ENCODE measurements at places on chromosomes 3 and 15.

GRCh38 chr3:155631323-155632019, 113.4 kb downstream of the PLCH1 start:
- no peak for DNase-seq

- DNase-seq: no peak
Measured at GRCh38 chr15:39843565-39843964, 60.9 kb upstream of the FSIP1 start.

DNA sequence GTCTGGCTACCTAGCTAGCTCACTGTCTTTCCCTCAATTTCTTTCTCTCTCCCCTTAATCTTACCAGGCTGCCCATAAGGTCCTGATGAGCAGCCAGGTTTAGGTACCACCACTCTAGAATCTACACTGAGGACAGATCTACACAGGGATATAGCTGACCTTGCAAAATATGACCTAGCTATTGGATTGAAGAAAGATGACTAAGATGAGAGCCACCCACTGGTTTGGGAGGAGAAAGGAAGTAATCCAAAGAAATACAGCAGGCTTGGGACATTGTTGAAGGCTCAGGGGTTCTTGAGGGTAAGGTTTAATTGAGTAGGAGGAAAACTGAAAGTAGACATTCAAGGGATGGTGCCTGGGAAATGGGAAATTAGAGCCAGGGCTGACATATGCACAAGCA, 142.0 kb upstream of the TMC3 start:
- no peak for DNase-seq

GRCh38 chr3:95228416-95228815, 1165.6 kb downstream of the NSUN3 start:
- DNase-seq: no peak

GRCh38 chr3:114671741-114672510, 378.1 kb downstream of the TIGIT start:
- no peak for DNase-seq

DNA sequence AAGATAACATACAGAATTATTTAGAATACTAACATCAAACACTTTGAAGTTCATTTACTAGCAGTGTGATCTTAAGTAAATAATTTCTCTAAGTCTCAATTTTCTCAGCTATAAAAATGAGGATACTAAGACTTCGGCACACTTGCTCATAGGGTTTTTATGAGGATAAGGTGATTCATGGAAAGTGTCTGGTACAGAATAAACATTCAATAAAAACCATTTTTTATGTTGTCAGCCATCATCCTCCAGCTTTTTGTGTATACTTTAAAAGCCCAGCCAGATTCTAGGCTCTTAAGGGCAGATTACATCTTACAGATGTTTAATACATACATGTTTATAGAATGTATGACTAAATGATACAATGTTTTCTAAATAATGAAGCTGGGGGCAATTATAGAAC, 56.8 kb downstream of the FEZF2 start:
- no peak for DNase-seq

- no peak for DNase-seq
Measured at GRCh38 chr15:91444656-91445055, 344.6 kb downstream of the SV2B start.

DNA sequence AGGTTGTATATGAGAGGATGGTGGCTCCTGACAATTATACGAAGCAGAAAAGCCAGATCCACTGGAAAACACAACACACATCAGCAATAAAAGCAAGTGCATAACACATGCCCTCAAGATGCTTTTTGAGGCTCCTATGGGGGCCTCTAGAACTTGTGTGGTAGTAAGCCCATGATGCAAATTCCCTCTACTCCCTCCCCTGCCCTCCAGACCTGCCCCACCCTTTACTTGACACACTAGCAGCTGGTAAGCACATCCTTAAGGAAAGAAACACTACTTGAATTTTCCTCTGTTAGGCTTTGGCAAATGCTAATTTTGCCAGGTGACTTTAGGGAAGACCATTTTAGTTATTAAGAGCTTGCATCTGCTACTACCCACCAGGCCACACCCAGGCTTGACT, 29.2 kb downstream of the USP4 start:
- DNase-seq: no peak

- no peak for DNase-seq
Measured at GRCh38 chr3:134694466-134694865, 43.6 kb upstream of the KY start.

- peak; percentile 9 for DNase-seq
Measured at GRCh38 chr3:149273096-149273751, 51.6 kb upstream of the CP start.

DNA sequence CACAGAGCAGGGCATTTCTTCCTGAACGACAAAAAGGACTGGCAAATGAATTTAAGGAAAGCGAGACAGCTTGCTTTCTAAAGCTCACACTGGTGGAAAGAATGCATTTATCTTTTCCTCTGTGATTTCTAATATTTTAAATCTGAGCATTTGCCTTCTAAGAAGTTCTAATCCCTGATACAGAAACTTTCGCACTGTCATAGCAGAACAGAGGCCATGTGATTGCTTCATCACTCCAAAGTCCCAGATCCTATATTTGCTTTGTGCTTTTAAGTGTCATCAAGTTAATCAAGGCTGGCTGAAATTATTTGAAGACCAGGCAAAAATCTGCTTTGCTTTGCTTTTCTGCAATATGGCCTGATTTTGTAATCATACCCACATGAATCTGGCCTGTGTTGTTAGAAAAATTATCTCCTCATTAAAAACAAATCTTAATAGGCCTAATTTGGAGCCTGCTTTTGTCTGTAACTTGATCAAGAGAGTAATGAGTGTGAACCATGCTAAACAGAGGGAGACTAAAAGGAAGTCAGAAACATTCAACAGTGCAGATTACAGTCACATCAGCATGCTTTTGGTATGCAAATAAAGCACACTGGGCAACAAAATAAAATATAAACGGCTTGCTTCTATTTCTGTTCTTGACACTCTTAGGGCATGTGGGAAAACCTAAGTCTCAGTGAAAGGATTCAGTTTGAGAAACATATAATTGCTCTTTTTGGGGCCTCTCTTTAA, 178.2 kb upstream of the ADAMTS9 start:
- DNase-seq: no peak

DNA sequence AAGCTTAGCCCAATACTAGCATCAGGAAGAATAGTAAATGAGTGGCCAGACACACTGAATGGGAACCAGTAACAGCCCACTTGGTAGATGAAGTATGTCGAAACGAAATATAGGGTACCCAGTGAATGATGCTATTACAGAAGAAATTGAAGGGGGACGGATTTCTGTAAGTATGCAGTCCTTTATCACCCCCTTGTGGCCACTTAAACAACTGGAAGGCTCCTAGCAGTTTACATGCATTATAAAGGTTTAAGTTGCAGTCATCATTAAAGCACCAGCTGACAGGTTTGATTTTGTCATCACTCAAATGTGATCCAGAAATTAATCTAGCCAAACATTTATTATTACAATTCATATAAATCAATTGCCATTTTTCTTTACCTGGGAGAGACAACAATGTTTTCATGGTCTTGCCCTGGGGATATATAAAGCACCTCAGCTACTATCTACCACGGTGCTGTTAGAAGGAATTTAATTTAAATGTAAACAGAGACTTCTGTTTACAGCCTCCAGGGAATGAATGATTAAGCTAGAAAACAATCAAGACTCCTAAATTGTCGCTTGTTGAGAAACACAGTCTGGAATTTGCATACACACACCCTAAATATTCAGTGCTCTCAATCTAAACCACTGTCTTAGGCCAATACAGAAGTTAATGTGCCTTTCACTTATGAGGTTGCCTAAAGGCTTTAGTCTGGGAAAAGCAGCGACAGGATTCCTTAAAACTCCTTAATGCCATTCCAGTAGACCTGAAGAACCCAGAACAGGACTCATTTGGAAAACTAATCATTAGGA, 7.8 kb downstream of the EIF1B start:
- DNase-seq: peak; percentile 41

DNA sequence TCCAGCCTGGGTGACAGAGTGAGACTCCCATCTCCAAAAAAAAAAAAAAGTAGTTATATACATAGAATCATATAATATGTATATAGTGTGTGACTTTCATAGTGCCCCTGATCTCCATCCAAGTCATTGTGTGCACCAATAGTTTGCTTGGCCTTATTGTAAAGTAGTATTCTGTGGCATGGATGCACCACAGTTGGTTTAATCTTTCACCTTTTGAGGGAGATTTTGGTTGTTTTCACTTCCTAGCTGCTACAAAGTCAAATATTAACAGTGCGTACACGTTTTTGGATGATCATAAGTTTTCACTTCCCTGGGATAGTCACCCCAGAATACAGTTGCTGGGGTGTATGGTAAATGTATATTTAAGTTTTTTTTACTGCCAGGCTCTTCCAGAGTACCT, 162.8 kb downstream of the PTPRG start:
- no peak for DNase-seq

DNA sequence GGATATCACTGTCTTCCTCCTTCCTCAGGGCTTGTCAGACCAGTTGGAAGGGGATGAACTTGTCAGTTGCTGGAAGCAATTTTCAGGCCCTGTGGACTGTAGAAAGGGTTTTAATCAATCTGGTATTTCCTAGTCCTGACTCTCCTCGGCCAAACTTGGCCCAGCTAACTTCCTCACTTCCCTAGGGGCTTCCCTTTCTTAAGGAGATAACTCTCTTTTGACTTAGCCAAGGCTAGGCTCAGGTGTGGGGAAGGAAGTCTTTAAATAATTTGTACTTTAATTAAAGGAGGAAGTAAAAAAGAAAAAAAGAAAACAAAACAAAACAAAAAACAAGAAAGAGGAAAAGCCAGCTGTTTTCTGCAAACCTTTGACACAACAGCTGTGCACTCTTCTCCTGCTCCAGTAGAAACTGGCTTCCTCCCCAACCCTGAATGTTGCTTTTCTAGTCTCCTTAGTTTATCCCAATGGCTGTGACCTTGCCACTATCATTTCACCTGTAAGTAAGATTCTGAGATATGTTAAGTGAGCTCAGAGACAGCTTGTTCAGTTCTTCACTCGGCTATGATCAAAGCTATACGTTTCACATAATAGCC, 53.0 kb upstream of the ST3GAL6 start:
- no peak for DNase-seq

- no peak for DNase-seq
Measured at GRCh38 chr15:33188641-33189257, 5.8 kb downstream of the FMN1 start.

GRCh38 chr3:169240786-169241486, 422.6 kb downstream of the MECOM start:
- no peak for DNase-seq

DNA sequence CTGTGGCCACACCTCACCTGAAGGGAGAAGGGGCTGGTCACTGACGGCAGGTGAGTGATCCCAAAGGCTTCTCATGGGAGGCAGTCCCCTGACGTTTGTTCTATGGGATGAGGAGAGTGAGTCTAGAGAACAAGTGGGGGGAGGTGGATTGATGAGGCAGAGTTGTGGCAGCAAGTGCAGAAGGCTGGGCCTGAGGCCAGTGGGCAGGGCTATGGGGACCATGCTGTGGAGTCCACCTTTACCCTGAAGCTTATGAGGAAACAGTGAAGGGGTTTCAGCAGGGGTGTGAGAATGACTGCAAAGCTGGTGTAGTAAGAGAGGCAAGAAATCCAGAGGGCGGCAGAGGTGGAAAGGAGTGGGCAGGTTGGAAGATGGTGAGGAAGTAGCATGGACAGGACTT, 96.9 kb upstream of the PFN2 start:
- no peak for DNase-seq

DNA sequence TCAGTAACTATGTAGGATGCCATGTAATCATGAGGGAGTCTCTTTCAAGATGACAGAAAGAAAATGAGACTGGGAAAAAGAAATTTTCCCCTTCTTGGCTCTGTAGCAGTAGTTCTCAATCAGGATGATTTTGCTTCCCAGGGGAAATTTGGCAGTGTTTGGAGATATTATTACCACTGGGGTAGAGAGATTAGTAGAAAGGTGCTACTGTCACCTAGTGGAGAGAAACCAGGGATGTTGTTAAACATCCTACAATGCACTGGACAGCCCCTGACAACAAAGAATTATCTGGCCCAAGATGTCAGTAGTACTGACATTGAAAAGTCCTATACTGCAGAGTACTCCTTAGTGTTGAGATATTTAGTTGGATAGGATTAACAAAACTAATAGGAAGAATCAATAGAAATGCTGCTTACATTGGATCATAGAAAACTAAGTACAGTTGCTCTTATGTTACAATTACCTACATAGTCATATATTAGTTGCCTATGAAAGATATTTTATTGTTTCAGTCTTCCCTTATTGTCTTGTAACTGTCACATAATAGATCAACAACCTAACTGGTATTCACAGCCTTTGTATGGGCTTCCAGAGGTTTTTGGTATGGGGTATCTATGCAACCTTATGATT, 433.3 kb downstream of the RAP2B start:
- DNase-seq: no peak

DNA sequence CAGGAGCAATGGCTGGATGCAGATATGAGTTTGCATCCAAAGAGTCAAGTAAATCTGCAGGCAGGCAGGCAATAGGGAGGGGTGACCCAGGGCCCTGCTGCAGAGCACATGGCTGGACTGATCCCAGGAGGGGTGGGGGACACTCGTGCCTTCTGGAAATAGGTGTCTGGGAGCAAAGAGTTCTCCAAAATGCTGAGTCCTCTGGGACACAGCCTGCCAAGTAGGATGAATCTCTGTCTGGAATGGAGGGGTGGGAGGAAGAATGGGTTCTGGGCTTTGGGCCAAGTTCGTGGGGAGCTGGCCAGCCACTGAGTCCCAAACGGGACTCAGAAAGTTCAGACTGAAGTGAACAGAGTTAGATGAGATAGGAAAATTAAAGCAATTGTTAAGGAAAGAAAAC, 214.5 kb downstream of the MTHFS start:
- DNase-seq: no peak

GRCh38 chr3:194686816-194687637, 1.3 kb downstream of the FAM43A start:
- peak; percentile 17 for DNase-seq

- DNase-seq: no peak
Measured at GRCh38 chr15:58416963-58417362, 14.8 kb upstream of the LIPC start.

DNA sequence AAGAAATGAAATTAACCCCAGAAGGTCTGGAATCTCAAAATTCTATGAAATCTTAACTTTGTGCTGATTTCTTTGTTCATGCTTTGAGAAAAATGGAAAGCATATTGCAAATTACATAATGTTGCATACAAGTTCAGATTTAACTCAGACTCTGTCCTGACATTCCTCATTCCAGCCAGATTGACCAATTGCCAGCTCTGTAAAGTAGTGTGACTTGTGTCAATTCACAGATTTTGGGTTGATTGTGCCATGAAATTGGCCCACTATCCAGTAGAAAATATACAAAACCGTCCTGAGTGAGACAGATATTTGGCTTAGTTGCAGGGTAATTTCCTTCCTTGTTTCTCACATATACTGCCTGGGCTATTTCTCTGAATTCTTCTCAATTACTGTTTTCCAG, 1312.6 kb downstream of the ROBO1 start:
- no peak for DNase-seq

GRCh38 chr3:193774272-193774915, 181.4 kb downstream of the OPA1 start:
- no peak for DNase-seq

GRCh38 chr3:178170698-178171535, 365.3 kb upstream of the KCNMB2 start:
- DNase-seq: no peak

Data from activated gamma-delta T cell treated with Interleukin-2 at 50 U/mL for 16 hours (primary cell).